ENCODE measurements at places on chromosomes 5 and 9.

- DNase-seq, result peak; percentile 48
Observed at GRCh38 chr5:110769000-110769681, 30.3 kb downstream of the SLC25A46 start.

DNA sequence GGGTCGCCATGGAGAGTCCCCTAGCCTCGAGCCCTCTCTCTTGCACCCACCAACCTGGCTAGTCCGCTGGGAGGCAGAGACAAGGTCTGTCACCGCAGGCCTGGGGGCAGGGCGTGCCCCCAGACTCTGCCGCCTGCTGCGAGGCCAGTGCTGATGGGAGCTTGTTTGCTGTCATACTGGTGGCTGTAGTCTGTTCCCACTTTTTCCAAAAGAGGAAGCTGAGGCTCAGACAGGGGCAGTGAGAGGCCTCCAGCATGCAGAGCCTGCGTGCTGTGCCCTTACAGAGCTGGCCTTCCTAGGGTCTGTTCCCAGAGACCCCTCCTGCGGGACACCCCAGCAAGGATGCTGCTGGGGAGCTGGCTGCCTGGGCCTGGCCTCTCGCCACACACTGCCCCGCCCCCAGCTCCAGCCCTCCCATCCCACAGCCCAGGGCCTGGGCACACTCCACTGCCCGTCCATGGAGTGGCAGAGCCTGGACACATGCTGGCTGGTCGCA lies 21.0 kb upstream of the SUSD3 start:
- DNase-seq, result no peak

DNA sequence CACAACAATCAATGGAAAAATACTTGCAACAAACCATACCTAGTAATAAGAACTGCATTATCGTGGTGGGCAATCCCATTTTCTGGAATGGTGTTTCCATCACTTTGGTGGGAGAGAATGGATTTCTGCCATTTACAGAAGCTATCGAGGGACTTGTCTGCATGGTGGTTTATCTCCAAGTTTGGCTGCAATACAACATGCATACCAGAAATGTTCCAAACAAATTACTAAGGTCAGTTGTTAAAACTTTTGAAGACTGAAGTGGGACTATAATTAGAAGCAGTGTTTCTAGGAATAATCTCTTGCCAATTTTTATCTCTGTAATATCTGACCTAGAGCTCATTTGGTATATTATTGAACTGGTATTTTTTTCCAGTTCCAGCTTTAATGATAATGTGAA lies 30.3 kb downstream of the ADAMTS6 start:
- DNase-seq, result no peak

GRCh38 chr5:45274241-45274640 lies 421.9 kb downstream of the HCN1 start:
- no peak for DNase-seq

DNA sequence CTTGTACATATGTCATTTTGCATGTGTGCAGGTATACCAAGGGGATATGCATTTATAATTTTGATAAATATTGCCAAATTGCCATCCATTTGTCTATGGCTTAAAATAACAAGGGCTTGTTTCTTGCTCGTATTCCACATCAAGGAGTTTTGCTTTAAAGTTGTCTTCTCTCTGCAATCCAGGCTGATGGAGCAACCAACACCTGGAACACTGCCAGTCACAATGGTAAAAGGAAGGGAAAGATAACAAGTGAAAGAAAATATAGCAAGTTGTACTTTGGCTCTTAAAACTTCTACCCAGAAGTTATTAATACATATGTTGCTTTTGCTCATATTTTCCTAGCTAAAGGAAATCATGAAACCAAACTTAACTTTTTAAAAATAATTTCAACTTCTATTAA lies 156.9 kb downstream of the UNC13B start:
- DNase-seq, result no peak

DNA sequence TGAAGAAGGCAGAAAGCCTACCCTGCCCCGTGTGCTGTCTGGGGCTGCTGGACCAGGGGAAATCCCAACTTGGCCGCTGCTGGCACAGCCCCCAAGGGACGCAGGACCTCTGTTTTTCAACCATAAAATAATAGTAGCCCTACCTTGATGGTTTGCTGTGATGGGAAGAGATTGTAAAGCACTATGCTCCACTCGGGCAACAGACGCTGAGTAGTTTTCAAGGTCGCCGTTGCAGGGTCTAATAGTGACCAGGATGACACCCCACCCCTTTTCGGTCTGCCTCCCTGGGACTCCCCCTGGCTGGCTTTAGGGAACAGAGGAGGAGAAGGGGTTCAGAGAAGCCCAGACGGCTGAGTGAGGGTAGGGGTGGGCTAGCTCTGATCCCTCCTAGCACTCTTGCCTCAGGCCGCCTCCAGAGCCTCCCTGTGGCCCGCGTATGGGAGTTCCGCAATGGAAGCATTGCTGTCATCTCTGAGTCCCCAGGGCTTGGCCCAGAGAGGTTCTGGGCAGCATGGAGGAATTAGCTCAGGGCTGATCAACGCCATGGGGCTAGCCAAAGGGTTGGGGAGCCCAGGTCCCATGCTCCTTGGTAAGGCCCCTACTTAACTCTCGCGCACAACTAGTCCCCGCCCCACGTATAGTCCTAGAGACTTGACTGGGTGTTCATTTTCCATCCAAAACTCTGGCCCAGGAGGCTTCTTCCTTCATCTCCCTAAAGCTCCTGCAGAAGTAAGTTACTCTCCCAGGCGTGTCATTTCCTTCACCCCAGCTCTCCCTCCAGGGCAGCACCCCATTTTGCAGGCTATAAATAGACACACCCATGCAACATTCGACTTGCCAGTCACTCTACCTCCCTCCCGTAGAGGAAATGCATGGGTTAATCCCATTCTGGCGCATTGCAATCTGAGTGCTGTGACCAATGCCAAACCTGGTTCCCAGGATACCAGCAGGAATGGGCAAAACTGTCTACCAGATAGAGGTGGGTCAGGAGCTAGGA lies 1.1 kb upstream of the IRF1 start:
- no peak for DNase-seq

DNA sequence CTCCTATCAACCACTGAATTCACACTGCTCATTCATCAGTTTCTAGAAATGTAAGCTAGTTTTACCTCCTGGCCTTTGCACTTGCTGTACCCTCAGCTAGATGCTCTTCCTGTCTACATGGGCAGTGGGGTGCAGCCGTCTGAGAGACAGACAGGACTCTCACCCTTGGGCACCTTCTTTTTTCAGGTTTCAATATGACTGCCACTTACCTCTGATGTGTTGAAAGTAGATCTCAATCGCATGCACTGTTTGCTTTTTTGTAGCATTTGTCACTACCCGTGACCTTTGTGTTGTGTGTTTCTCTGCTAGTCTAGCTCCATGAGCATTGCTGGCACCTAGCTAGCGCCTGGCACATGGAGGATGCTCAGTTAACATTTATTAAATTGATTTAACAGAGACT lies 403.1 kb upstream of the TRPC7 start:
- no peak for DNase-seq

- DNase-seq, result no peak
Observed at GRCh38 chr5:172700365-172701290, 59.6 kb downstream of the NEURL1B start.

DNA sequence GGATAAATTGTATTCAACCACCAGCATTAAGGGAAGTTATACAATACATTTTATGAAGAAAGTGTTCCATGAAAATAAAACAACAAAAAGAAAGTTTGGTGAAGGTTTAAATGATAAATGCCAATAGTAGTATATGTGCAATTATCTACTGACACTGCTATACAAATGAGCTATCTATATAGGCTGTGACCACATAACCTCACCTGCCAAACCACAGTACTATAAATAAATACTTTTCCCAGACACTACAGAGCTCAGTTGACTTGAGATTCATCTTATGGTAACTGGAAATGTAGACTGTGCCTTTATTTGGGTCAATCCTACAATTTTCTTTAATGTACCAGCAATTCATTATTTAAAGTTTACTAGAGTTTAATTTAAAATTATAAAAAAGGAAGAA lies 81.0 kb upstream of the CCDC152 start:
- no peak for DNase-seq

DNA sequence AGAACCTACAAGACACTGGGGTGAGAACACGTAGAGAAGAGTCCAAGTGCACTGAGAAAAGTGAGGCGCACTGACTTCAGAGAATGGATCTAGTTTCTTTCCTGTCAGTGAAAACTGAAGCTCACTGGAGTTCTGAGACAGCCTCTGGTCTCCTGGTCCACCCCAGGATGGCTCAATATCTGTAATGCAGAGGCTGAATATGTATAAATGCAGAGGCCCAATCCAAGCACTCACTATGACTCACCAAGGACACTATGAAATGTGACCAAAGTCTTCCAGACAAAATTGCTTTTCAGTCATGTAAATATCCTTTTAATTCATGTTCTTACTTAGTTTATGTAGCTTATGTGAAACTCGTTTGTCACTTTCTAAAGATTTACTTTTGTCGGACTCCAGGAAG lies 53.8 kb downstream of the NFIB start:
- no peak for DNase-seq

DNA sequence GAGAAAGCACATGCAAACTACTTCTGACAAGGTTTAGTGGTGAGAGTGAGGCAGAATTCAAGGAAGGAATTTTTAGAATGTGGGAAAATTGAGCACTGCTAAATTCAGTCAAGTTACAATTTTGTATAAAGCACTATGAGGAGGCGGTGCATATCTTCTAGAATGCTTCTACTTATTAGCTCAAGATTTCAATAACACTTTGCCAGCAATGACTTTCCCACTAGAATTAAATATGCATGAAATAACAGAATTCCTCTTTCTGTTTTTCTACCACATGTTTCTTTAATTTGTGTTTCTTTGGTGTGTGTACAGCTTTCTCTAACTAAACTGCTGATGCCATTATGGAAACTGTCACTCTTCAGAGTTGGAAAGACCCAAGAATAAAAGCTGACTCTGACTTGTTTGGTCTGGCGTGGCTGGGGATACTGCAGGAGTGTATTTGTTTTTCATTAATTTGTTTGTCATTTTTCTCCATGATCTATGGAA lies 163.5 kb downstream of the ARSB start:
- DNase-seq, result peak; percentile 54

All from fibroblast of skin of back (primary cell).